ENCODE measurements at places on chromosomes 7 and 10. TPM values are rescaled to one million over a fixed set of nuclear protein-coding genes. Genes with fewer than 3 reads are reported as not detected.

DNA sequence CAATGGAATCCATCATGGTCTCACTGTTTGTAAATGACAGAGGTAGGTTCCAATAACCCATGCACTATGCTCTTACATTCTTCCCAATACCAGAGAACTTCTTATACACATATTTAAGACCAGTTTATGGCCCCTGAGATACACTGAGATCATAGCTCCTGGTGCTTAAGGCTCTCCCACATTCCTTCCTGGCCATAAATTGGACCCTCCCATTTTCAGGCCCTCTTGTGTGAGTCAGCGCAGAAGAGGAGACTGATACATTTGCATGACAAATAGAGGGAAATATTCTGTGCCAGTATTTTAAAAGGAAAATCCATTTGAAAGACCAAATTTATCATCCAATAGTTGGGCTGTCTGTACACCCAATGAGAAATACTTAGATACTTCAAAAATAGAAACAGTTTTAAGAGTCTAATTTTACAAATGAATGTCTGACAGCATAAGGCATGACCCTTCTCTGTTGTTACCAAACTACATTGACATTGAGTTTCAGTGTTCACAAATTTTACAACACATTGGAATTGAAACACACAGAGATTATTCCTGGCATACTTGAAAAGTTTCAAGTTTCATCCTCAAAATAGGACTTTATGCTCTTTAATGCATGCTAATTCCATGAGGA, 35.3 kb downstream of the SLC16A9 start:
- DNase-seq: no peak
- H3K27ac ChIP-seq: no peak overlapping the region
- H3K27me3 ChIP-seq: no peaks in the 10 kb centered on the region
- no peaks in the 10 kb centered on the region for H3K36me3 ChIP-seq
- no peak overlapping the region for H3K4me3 ChIP-seq

DNA sequence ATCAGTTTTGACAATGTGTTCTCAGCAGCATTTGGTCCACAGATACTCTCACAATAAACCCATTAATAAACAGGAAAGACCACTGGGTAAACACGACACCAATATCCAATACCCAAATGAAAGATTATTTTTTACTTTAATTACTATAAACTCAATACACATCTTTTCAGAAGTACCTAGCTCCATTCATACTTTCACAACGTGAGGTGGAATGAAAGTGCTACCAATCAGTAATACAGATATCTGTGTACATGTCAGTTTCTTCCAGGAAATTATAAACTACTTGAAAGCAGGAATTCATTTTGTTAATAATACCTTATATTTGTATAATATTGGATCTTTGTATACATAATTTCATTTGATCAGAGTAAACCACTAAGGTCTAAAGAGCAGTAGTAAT, 11.9 kb downstream of the CDK6 start:
- no peak overlapping the region for H3K4me3 ChIP-seq
- no peak for DNase-seq
- no peaks in the 10 kb centered on the region for H3K27me3 ChIP-seq
- peaks cover 51% of the 10 kb centered on the region for H3K36me3 ChIP-seq
- peaks cover 60% of the 10 kb centered on the region for H3K4me1 ChIP-seq

DNA sequence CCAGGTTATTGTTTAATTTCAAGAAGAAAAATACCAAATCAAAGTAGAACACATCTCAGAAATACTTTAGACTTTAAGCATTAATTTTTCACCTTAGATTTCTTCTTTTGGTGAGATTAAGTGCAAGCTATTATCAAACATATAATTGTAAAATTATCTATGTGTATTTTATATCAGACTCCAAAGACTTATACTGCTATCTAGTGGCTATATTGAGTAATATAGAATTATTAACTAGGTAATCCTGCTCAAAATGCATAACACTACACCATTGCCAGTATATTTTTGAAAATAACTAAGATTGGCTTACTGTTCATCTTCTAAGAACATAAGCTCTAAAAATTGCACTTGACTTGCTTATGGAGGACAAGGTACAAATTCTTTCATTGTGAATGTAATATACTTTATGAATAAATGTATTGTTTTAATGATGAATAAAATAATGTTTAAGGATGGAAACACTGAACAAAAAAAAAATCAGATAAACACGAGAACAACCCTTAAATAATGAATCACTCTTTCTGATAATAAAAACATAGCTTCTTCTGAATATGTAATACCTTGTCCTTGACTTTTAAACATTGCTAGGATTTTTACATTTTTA, 86.7 kb upstream of the GNAI1 start:
- no peak overlapping the region for H3K27ac ChIP-seq
- H3K27me3 ChIP-seq: peaks cover 3% of the 10 kb centered on the region
- H3K4me1 ChIP-seq: peaks cover 3% of the 10 kb centered on the region
- H3K4me3 ChIP-seq: no peak overlapping the region

GRCh38 chr10:132189016-132189415, 2.3 kb downstream of the DPYSL4 start:
- peaks cover 44% of the 10 kb centered on the region for H3K27me3 ChIP-seq
- peaks cover 10% of the 10 kb centered on the region for H3K36me3 ChIP-seq
- H3K4me3 ChIP-seq: no peak overlapping the region
- peaks cover 4% of the 10 kb centered on the region for H3K4me1 ChIP-seq
- H3K27ac ChIP-seq: no peak overlapping the region

ACBD7 gene
- total RNA-seq: 1.3 TPM

VOPP1 gene
- total RNA-seq: 49.0 TPM

GRCh38 chr10:99565166-99565565, 32.4 kb downstream of the NKX2-3 start:
- DNase-seq: no peak
- no peaks in the 10 kb centered on the region for H3K4me1 ChIP-seq
- peaks cover 49% of the 10 kb centered on the region for H3K27me3 ChIP-seq
- H3K27ac ChIP-seq: no peak overlapping the region
- no peak overlapping the region for H3K4me3 ChIP-seq

GRCh38 chr10:5356302-5356763, 8.4 kb upstream of the UCN3 start:
- H3K27ac ChIP-seq: peak overlapping the region; percentile 38
- peaks cover 10% of the 10 kb centered on the region for H3K4me1 ChIP-seq
- no peak for DNase-seq
- peaks cover 2% of the 10 kb centered on the region for H3K36me3 ChIP-seq
- H3K4me3 ChIP-seq: no peak overlapping the region
- H3K27me3 ChIP-seq: peaks cover 16% of the 10 kb centered on the region

CALHM1 gene
- total RNA-seq: not detected

- no peaks in the 10 kb centered on the region for H3K36me3 ChIP-seq
These were observed 439 bp downstream of the RBP4 start for GRCh38 chr10:93600446-93601145.

GTF2IRD1 gene
- 2.0 TPM for total RNA-seq

DNA sequence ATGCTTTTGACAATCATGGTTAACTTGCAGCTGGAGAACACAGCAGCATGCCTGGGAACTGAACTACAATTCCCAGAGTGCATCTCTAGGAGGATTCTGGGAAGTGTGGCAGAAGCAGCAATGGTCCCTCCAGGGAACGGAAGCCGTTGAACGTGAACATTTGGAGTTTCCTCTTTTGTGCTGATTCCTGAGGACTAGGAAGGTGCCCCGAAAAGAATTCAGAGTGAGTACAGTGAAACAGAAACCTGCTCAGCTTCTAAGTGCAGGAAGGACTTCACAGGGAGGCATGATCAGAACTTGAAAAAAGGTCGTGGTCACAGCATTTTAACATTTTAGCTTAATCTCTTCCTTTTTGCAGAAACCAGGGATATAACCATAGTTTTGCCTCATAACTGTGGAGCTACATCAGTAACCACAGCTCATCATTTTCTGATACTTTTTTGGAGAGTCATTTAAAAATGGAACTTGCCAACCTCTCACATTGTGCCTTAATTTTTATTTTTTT, at the start of gene NUDT13:
NUDT13 (plus strand) TSS at position 111 of the 505 bp plus-strand sequence. CDS start 3,911 bp downstream, outside the sequence.
- peaks cover 13% of the 10 kb centered on the region for H3K4me1 ChIP-seq
- peaks cover 31% of the 10 kb centered on the region for H3K36me3 ChIP-seq
- peak within 1 kb of the TSS; percentile 92 for H3K27ac ChIP-seq
- DNase-seq: peak; percentile 48

GRCh38 chr10:4699950-4700730, 125.9 kb upstream of the AKR1E2 start:
- no peaks in the 10 kb centered on the region for H3K4me1 ChIP-seq
- H3K27me3 ChIP-seq: peaks cover 20% of the 10 kb centered on the region
- H3K27ac ChIP-seq: no peak overlapping the region
- H3K36me3 ChIP-seq: no peaks in the 10 kb centered on the region
- DNase-seq: no peak

Data from activated naive CD8-positive, alpha-beta T cell treated with anti-CD3 and anti-CD28 coated beads for 36 hours (primary cell).